ENCODE measurements at places on chromosomes 12 and 14. TPM values are rescaled to one million over a fixed set of nuclear protein-coding genes. Genes with fewer than 3 reads are reported as not detected.

DNA sequence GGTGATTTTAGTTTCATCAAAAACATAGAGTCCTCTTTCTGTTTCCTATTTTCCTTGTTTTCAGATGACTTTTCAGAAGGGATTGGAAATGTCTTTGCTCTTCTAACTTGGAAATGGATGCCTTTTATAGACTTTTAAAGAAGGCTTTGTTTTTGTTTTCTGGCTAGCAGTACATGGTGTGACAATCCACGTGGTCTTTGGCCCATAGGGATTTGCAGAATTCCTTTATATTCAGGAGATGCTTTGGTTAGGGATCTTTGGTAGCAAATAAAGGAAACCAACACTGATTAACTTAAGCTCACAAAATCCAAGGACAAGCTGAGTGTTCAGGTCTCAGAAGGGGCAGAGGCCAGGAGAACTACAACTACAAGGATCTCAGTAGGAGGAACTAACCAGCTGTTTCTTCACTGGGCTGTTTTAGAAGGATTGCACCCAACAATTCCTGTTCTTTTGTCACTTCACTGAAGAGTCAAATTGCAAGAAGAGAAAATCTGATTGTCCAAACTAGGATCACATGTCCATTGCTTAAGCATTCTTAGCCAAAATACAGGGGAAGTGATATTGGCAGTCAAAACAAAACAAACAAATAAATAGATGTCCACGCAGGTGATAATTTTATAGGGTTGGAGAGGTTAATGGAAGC lies 58.6 kb upstream of the MANSC4 start:
- no peak for DNase-seq

DNA sequence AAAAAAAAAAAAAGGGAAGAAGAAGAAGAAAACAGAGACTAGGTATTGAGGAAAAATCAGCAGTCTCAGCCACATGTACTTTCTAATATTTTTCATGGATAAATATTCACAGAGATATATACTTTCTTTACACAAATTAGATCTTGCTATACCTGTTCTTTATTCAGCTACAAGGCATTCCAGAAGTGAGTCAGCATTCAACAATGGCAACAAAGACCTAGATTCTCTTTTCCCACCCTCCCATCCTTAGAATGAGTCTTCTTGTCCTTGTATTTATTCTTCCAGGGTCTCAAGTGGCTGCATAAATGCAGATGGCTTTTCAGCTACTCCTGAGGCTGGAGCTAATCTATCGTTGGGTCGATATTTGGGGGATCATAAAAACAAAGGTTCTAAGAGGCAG lies 93.0 kb downstream of the NT5DC3 start:
- no peak for DNase-seq

DNA sequence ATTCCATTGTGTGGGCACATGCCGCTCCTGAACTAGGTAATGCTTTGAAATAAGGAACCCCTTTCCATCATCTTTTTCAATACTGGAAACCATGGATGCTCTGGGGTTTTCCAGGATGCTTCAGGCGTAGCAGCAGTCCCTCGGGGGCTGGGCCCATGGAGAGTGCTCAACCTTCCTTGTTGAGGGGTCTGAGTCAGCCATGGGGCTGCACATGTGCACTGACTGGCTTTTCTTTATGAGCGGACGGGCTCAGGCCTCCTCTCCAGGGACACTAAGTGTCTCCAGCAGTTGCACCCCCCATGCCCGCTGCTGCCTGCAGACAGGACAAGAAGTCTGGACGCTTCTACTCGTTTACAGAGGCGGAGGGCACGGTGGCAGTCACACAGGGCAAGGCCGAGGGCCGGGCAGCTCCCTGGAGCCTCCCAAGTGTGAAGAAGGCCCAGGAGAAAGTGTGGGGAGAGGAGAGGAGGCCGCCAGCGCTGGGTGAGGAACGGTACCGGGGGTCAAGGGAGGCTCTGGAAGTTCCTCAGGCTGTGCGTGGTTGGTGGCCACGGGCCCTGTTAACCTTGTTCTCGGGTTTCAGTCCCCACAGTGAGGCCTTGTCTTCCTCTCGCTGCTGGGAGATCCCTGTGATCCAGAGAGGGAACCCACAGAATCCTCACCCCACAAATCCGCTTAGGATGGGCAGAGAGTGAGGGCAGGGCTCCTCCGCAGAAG lies 51.2 kb downstream of the TEAD4 start:
- DNase-seq = no peak

DNA sequence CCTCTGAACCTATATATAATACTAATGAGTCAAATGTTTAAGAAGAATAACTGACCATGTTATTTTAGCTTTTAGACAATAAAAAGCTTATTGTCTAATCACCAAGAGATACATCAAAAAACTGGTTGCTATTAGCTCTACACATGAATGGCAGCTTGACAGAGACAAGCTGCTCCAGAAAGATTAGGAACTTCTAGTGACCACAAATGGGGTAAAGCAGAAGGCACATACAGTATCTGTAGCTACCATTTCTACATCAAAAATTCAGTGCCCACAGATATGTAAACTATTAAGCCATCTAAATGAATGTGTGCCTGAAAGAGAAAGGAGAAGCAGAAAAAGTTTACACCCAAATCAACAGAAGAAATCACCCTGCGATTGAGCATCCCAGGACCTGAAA lies 2.4 kb downstream of the AREL1 start:
- DNase-seq = no peak

DNA sequence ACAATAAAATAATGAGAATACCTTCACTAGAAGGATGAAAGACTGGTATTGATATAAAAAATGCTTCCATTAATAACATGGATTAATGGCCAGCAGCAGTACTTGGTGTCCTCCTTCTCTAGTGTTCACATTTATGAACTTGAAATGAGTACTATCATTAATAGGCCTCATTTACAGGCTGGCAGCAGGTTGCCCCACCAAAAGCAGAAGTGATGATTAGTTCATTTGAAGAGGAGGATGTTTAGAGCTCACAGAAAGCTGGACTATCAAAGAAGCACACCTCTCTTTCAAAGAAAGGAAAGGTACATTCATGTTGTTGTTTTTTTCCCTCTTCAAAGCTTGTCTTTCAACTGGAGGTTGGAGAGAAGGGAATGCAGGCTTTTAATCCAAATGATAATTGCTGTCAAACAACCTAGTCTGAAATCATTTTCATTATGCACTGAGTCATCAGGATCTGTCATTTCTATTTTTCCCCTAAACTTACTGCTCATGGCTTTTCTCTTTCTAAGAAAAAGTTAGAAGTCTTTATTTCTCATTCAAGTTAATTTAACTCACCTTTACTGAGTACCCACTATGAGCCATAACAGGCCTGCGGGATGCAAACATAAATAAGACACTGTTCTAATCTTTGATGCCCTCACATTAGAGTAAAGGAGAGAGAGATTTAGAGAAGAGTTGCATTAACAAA lies 157.9 kb upstream of the GRIP1 start:
- DNase-seq = no peak

DNA sequence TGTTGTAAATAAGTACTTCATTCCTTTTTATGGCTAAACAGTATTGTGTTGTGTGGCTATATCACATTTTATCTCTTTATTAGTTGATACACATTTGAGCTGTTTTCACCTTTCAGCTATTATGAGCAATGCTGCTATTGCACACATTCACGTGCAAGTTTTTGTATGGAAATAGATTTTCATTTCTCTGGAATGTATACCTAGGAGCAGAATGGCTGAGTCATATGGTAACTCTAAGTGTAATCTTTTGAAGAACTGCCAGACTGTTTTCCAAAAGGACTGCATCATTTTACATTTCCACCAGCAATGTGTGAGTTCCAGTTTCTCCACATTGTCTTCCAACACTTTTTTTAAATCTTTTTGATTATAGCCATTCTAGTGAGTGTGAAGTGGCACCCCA lies 134.0 kb downstream of the SRGAP1 start:
- DNase-seq = no peak

DNA sequence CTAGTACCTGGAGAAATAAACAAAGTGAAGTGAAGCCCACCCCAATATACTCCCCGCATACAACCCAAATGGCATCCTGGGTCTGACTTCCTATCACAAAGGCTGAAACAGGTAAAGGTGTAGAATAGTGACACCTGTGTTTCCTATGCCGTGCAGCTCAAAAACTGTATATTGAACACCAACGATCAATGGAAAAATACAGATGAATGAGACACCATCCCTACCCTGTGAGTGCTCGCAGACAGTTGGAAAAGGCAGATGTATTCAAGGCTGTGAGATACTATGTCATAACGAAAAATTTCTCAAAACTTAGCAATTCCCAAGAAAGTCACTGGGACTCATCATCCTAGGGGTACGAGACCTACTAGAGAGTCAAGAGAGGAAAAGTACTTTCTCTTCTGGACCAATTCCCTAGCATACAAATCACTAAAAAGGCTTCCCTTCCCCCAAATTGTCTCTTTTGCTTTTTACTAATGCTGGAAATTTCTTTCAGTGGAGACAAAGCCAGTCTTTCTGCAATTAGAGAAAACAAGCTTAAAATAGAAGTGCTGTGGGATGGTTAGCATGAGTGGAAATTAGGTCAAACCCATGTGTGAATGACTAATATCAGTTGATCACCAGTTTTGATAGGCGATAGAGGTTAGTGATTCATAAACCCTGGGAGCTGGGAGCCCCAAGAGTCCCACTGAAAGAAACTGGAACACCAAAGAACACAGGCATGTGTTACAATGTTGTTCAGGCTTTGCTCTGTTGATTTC lies 249.7 kb downstream of the SPTSSA start:
- DNase-seq = no peak

DNA sequence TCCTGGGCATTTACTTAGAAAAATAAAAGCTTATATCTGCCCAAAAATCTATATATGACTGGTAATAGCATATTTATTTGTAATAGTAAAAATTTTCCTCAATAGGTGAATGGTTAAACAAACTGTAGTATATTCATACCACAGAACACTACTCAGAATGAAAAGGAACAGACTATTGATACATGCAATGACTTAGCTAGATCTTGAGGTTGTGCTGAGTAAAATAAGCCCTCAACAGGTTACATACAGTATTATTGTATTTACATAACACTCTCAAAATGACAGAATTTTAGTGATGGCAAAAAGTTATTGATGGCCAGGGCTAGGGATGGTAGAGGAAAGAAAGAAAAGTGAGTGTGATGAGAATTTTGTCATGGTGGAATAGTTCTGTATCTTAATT lies 178.4 kb downstream of the BMP4 start:
- DNase-seq = no peak

GRCh38 chr12:87952850-87953249 lies 76.4 kb downstream of the C12orf50 start:
- no peak for DNase-seq

DNA sequence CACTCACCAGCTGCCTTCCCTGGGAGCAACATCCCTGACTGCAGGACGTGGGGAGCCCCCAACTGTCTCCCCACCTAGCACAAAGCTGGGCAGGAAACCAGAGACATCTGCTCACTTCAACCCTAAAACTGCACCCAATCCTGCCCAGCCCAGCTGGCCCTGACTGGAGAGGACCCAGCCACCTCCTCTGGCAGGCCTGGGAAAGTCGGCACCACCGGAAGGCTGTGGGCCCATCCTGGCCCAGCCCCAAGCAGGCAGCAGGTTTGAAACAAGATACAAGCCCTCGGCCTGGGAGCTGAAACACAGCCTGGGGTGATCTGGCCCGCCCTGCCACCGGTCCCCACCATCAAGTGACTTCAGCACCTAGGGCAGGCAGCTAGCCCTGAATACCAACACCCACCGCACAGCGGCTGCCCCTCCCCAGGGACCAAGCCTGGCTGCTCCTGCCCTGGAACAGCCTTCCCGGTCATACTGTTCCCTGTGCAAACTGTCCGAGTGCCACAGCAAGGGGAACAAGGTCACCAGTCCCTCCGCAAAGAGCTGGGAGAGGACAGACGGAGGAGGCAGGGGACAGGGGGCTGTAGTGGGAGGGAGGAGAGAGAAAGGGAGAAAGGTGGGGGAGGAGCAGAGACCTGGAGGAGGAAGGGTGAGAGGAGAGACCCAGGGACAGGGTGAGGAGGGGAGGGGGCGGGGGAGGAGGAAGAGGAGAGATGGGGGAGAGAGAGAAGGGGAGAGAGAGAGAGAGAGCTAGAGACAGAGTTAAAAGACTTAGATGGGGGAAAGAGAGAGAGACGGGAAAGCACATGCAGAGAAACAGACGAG lies 115.7 kb downstream of the RFLNA start:
- no peak for DNase-seq

- no peak for DNase-seq
These were observed 3.5 kb downstream of the EMG1 start for GRCh38 chr12:6974180-6974579.

- no peak for DNase-seq
These were observed 131.9 kb downstream of the SMOC1 start for GRCh38 chr14:70011098-70011497.

- no peak for DNase-seq
These were observed 72.1 kb upstream of the DUSP6 start for GRCh38 chr12:89424389-89424788.

- DNase-seq = no peak
These were observed 12.3 kb upstream of the DACT1 start for GRCh38 chr14:58625438-58625837.

- no peak for DNase-seq
These were observed 29.5 kb downstream of the MSRB3 start for GRCh38 chr12:65308006-65308405.

- DNase-seq = no peak
These were observed 21.3 kb downstream of the CRADD start for GRCh38 chr12:93698307-93699092.

- DNase-seq = no peak
These were observed 298.2 kb downstream of the TMEM132D start for GRCh38 chr12:129605666-129606065.

- no peak for DNase-seq
These were observed 26.0 kb downstream of the PSMA3 start for GRCh38 chr14:58270628-58271027.

- DNase-seq = no peak
These were observed 15.6 kb downstream of the DGKA start for GRCh38 chr12:55946553-55946952.

GRCh38 chr12:8566525-8566924 lies 25.8 kb upstream of the CLEC4E start:
- DNase-seq = no peak

- no peak for DNase-seq
These were observed 40.0 kb downstream of the PACS2 start for GRCh38 chr14:105354541-105354940.

GRCh38 chr12:6097411-6097810 lies 27.1 kb downstream of the VWF start:
- no peak for DNase-seq

Gene DIO2
- not detected for total RNA-seq

Gene KRT82
- total RNA-seq = not detected

Gene PCED1B
- 104 TPM for total RNA-seq

Gene SLC6A13
- total RNA-seq = 0.69 TPM

Gene ABCC9
- total RNA-seq = not detected

Gene PTHLH
- not detected for total RNA-seq

Gene IGF1
- total RNA-seq = 1.6 TPM

Gene ART4
- not detected for total RNA-seq

Gene KNTC1
- total RNA-seq = 130 TPM

Gene KRT73
- 0.60 TPM for total RNA-seq

Gene KCNMB4
- total RNA-seq = 0.74 TPM

Measured in activated naive CD8-positive, alpha-beta T cell treated with anti-CD3 and anti-CD28 coated beads, Interleukin-2, amount 10 ng/mL, durations not matched to agents 7 days and 5 days (primary cell).